Inflammatory macrophage treated with lipopolysaccharide for 1 hour (primary cell): ENCODE measurements at places on chromosomes 5 and 9.

GRCh38 chr5:176517053-176517661 lies 20.0 kb downstream of the RNF44 start:
- DNase-seq, result no peak

DNA sequence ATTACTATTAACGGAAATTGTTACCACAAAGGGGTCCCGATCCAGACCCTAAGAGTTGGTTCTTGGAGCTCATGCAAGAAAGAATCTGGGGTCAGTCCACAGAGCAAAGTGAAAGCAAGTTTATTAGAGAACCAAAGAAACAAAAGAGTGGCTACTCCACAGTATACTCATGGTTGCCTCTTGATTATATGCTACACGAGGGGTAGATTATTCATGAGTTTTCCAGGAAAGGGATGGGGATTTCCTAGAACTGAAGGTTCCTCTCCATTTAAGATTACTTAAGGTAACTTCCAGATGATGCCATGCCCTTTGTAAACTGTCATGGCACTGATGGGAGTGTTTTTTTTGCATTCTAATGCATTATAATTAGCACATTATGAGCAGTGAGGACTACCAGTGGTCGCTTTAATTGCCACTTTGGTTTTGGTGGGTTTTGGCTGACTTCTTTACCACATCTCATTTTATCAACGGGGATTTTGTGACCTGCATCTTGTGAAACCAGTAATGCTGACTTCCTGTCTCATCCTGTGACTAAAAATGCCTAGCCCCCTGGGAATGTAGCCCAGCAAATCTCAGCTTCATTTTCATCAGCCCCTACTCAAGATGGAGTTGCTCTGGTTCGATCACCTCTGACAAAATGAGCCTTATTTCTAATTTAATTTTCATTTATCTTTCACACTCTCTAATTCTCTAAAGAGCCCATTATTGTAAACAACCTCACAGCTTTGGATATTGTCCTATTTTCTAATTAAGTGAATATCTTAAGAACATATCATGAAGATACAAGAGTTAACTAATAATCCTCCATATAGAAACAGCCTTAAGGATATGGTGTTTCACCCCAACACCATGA lies 336.3 kb downstream of the RASEF start:
- DNase-seq, result peak; percentile 50

- DNase-seq, result no peak
Observed at GRCh38 chr5:16867577-16867953, 68.5 kb downstream of the MYO10 start.

GRCh38 chr5:146751781-146752401 lies 126.7 kb downstream of the PPP2R2B start:
- DNase-seq, result no peak

GRCh38 chr5:36240779-36241630 lies 720 bp downstream of the NADK2 start:
- peak; percentile 53 for DNase-seq

DNA sequence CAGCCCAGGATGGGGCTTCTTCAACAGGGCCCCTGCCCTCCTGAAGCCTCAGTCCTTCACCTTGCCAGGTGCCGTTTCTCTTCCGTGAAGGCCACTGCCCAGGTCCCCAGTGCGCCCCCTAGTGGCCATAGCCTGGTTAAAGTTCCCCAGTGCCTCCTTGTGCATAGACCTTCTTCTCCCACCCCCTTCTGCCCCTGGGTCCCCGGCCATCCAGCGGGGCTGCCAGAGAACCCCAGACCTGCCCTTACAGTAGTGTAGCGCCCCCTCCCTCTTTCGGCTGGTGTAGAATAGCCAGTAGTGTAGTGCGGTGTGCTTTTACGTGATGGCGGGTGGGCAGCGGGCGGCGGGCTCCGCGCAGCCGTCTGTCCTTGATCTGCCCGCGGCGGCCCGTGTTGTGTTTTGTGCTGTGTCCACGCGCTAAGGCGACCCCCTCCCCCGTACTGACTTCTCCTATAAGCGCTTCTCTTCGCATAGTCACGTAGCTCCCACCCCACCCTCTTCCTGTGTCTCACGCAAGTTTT lies 23.6 kb downstream of the PCDHGC5 start:
- DNase-seq, result peak; percentile 38

DNA sequence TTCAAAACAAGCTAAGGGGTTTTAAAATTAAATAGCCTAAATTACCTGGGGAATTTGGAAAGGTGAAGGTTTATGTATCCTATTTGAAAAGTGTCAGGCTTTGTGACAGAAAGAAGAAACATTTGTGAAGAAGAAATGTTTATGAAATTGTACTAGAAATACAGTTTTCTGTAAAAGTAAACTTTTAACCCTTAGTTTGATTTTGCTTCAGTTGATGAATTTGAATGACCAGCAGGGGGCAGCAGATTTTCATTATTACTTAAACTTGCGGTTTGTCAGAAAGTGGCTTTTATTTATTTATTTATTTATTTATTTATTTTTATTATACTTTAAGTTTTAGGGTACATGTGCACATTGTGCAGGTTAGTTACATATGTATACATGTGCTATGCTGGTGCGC lies 58.1 kb downstream of the NNT start:
- no peak for DNase-seq

DNA sequence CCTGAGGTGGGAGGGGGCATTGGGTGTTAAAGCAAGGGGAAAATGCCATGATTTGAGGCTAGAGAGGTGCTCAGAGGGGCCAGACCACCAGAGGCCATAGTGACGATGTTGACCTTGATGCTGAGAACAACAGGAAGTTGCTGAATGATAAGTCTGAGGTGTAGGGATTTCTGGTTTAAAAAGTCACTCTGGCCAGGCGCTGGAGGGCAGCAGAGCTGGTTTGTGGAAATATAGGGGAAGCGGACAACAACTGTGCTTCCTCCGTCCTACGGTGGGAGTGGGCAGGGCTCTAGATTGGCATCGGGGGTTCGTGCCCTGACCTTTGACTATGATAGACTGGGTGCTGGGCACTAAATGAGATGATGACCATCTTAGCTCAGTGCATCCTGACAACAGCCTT lies 44.7 kb downstream of the STOM start:
- DNase-seq, result no peak

DNA sequence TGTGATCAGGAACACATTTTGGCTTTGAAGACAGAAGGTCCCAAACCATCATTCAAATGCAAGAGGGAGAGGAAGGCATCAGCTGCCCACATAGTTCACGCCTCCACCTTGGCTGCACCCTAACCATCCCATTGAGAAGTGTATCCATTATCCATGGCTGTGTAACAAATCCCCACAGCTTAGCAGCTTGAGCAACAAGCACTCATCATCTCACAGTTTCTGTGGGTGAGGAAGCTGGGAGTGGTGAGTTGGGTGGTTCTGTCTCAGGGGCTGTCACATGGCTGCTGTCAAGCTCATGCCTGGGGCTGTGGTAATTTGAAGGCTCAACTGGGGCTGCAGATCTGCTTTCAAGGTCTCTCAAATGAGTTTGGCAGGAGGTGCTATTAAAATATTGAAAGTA lies 23.0 kb upstream of the CEP72 start:
- no peak for DNase-seq

DNA sequence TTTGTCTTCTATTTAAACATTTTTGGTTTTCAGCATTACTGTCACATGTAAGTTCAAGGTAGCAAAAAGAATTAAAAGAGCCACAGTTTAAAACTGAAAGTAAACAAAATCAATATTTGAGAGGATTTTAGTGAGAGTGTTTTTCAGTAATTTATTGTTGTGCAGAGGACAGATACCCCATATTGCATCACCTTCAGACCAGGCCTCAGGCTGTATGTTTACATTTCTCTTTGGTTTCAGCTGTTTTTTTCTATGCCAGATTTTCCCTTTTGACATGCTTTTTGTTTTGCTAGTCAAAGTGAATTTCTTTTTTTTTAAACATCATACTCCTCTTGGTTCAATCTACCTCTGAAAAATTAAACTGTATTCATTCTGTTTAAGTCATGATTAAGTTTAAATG lies 47.2 kb downstream of the MAST4 start:
- no peak for DNase-seq

DNA sequence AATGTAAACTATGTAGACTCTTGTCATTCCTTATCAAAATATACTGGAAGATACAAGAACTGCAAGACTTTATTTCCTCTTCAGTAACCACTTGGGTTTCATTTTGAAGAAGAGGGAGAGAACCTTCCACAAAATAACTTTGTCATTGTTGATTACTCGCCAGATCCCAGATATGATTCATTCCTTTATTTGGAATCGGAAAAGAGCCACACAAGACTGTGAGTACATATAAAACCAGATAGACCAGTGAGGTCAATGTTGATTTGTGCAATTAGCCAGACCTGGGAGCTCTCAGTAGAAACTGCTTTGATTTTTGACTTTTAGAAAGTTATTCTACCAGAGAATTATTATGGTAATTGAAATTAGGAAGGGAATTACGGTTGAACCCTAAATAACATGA lies 146.1 kb downstream of the TMEM167A start:
- DNase-seq, result no peak

DNA sequence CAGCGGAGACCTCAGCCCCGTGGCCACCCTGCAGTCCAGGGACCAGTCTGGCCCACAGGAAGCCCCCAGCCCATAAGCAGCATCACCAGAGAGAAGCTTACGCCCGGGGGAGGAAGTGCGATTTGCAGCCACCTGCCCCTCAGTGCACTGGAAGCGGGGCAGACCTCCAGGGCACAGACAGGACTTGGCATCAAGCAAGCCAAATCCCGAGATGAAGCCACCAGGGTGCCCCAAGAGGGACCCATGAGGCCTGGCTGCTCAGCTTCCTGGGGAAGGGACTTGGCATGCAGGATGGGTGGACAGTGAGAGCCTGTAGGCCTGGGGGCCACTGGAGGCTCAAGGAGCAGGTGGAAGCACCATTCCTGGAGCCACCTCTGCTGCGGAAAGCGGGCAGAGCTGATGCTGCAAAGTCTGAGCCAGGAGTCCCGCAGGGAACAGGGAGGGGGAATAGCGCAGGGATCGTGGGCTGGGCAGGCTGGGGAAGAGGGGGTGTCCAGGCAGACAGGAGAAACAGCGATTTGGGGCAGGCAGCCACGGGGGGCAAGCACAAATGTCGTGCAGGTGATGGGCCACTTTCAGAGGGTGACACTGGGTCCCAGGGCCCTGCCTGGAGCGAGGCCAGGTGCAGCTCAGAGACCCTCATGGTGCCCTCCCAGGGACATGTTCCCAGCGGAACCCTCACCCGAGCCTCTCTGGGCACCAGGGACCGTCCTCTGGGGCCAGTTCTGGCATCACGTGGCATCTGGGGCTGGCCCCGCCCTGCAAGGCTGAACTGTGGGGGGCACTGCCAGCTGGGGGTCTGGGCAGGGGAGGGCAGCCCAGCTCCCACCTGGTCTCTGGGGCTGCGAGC lies 3.2 kb downstream of the LRRC26 start:
- no peak for DNase-seq

GRCh38 chr9:112819635-112820496 lies 69.3 kb downstream of the SNX30 start:
- DNase-seq, result peak; percentile 43

- no peak for DNase-seq
Observed at GRCh38 chr5:73531356-73531755, 33.1 kb downstream of the BTF3 start.

DNA sequence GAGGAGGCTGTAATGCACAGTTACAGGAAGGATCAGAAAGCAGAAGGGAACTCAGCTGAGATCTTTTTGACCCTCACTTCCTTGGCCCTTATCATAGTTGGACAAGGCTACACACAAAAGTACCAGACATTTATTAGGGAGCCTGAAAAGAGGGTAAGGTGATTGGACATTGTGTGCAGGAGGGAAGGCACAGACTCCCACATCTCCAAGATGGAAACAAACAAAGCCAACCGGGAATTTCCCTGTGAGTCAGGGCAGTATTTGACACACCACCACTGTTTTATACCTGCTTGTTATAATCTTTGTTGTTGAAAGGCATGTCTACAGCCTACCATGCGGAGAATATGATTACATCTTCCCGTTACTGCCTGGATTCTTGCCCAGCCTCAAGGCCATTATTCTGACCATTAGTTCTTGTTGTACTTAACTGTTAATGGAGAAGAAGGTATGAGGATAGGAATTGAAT lies 3.0 kb upstream of the CCNG1 start:
- peak; percentile 17 for DNase-seq

GRCh38 chr9:92426501-92427145 lies 2.4 kb upstream of the OMD start:
- no peak for DNase-seq

DNA sequence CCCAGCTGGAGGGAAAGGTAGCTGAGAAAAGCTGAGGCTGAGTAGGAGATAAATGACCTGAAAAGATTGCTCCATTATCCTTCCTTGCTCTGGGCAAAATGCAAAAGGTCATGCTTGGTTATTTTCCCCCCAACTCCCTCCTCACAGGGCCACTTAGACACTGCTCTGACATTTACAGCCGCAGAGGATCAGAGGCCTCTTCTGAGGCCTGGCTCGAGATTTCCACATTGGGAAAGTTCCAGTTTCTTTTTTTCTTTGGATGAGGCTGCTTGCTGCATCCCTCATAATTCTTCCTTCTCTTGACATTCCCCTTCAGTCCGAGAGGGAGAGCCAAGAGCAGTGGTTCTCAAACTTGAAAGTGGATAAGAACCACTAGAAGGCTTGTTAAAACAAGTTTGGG lies 60.1 kb upstream of the HSPA9 start:
- no peak for DNase-seq

DNA sequence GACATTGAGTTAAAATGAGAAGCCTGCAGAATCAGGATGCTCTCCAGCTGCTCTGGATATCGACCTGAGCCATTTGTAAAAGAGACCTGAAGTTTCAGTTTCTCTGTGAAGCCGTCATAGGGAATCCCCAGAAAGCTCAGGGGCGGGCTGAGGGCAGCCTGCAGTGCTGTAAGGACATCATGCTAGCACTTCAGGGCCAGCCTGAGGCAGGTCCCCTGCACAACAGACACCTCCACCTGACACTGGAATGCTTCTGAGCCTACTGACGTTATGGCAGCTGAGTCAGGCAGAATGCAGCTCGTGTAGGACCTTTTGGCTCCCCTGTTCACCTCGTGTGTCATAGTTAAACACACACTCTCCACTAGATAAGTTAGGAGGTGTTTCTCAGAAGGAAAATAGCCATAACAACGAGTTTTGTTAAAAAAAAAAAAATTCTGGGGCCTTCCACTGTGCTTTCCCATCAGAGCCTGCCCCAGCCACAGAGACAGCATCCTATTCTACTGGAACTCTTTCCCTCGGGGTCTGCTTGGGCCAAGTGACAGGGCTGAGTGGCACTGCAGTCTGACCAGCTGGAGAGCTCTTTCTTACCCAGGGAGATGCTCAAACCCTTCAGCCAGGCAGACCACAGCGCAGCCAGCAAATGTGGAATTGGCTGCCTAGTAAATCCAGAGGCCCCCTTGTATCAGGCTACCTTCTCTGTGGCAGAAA lies 354.9 kb downstream of the DIRAS2 start:
- DNase-seq, result no peak

DNA sequence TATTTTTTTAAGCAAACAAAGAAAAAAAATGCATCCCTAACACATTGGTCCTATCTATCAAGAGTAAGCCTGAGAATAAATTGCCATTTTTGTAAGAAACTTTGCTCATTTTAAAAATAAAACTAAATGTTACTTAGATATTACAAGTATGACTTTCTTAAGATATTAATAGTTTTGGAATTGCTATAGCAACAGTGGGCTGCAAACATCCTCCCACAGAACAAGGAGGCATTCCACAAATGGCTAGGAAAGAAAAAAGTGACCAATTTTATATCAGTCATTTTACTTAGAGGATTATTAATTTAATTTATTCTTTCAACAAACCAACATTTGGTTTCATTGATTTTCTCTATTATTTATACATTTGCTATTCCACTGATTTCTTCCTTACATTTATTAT lies 63.7 kb downstream of the LURAP1L start:
- no peak for DNase-seq

- no peak for DNase-seq
Observed at GRCh38 chr9:136712690-136713544, 545 bp downstream of the DIPK1B start.
